ENCODE measurements at places on chromosomes 5 and 9.

DNA sequence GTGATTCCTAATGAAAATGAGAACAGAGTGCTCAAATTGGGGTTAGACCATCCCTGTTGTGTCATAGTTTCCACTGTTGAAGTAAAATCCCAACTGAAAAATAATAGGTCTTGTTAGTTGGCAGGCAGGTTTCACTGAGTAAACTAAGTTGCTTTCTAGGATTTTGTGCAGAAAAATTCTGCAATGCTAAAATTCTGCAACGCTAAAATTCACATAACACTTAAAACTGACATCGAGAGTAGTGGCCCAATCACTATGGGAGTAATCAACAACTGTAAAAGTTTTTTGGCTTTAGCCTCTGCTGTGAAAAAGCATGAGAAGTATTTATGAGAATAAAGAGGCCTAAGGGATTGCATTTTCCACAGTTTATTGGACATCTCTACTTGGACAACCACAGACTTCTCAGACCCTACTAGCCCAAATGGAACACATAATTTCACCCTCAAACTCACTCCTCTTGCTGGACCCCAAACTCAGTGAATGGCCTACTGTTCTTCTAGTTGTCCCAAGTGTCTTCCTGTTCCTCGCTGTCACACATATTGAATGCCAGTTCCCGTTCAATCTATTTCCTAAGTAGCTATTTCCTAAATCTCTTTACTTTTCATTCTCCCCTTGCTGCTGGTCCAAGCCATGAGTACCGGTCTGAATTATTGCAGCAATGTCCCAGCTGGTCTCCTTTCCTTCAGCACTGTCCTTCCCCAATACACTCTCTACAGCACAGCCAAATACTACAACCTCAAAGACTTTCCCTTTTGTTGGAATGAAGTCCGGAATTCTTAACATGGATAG lies 355.4 kb downstream of the PDE4D start:
- no peak for DNase-seq

DNA sequence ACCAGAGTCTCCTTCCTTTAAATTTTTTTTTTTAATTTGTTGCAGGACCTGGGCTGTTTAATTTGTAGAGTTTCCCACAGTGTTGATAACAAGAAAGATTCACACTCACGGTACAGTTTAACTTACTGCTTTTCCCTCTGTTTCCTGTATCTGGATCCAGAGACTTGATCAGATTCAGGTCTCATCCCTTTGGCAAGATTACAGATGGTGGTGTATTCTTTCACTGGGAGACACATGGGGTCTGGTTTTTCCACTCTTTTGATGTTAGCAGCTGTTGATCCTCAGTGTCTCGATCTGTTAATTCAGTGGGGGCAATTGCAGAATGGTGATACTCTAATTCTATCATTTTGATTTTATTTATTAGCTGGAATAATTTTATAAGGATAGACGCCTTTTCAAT lies 75.4 kb upstream of the TNFAIP8 start:
- DNase-seq: no peak

DNA sequence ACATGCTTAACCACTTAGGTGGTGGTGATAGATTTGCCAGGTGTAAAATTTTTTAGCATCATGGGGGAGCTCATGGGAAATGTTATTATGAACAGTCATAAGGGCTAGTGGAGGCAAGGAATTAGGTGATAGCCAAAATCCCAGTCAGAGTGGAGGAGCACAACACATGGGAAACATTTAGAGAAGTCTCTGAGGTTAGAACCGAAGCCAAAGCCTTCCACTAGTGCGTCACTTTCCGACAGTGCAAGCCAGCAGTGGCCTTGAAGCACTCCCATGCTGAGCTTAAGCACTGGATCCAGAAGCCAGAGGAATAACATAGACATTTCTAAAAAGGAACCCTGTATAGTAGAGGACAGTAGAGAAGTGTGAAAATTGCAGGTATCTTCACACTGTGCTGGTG lies 101.5 kb upstream of the SNX2 start:
- no peak for DNase-seq

GRCh38 chr5:106020894-106021293 lies 1649.8 kb downstream of the EFNA5 start:
- DNase-seq: no peak

DNA sequence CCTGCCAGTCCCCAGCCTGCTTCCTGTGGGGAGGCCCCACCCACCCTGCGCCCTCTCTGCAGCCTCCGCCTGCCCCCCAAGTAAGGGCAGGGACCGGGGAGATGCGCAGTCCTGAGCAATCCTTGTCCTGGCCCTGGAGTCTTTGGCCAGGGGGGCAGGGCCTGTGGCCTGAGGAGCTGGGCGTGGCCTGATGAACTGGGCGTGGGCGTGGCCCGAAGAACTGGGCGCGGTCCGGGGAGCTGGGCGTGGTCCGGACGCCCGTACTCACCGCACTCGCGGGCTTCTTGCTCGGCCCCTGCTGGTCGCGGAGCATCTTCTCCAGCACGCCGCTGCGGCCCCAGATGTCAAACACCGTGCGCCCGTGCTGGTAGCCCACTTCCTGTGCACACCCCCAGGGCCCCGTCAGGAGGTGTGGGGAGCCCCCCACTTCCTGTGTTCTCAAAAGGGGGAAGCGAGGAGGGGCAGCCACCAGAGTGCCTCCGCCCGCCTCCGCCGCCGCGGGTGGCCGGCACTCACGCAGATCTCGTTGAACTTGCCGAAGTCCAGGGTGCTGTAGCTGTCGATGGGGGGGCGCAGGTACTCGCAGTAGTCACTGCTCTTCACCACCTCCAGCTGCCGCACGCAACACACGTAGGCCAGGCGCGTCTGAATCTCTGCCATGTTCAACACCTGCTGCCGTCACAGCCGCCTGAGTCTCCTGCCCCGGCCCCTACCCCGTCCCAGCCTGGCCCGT lies 2.7 kb upstream of the NSMF start:
- DNase-seq: no peak

DNA sequence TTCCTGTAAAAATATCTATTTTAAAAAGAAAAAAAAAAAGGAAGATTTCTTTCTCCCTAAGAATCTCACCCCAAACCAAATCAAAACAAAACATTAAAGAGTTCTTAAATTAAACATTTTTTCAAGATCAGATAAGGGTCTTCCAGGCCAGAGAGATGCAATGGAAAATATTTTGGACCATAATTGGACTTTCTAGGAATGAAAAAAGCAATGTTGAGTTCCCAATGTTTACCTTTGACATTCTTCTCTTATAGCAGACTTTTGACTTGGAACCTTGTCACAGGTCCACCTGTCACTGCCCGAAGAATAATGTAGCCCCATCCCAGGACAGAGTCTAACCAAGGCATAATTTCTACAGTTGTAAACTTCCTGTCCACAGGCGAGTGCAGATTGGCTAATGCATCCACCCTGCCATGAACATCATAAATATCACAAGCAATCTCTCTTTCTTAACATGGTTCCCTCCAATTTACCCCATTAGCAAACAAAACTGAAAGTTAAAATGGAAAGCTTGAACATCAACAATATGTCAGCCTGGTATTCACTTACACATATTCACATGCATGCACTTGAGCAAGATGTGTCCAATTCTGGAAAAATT lies 121.7 kb upstream of the ZNF366 start:
- DNase-seq: no peak

GRCh38 chr5:79346420-79346824 lies 110.5 kb downstream of the JMY start:
- DNase-seq: no peak

GRCh38 chr5:87138091-87138805 lies 129.4 kb upstream of the RASA1 start:
- no peak for DNase-seq

Data from esophagus squamous epithelium (tissue), 5 donors.